ENCODE measurements at places on chromosomes 7 and 10.

GRCh38 chr10:88377510-88377909 lies 205.6 kb downstream of the RNLS start:
- no peak for DNase-seq

- no peak for DNase-seq
These were observed 101.6 kb upstream of the PLXNA4 start for GRCh38 chr7:132677918-132678317.

DNA sequence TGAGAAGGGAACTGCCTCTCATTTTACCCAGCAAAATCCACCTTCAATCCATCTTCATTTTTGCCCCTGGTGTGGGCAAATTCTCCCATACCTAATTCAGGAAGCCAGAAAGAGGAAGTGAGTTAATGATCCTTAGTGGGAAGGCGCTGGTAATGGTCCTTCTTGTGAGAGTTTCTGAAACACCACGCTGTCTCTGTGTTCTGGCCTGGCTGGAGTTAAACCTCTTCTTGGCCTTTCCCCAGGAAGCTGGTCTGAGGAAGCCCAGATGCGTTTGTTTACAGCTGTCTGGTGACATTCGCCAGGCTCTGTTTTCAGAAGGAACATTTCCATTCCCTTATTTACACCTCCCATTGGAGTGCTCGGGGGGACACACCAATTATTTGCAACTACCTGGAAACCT lies 24.3 kb downstream of the HTRA1 start:
- DNase-seq = no peak

DNA sequence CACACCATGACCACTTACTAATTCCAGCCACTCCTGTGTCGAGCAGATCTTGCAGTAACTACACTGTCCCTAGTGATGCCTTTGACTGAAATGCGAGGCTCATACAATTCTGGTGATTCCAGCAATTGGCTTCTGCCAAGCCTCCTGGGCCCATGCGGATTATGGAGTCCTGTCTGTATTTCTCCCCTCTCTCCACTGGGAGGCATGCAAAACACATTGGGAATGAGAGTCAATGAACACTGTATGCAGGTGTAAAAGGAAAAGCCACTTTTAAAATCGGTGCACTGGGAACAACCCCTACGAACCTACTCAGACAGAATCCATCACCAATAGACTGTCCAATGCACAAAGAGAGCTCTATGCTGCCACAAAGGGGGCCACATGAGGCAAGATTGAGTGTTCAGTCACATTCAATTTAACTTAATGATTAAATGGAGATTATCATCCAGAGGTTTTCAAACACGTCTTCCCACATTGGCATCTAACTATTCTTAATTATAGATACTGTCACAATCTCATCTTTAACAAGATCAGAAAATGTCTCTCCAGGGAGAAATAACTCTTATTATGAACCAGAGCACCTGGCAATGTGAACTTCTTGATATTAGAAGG lies 550.6 kb downstream of the GLRX3 start:
- no peak for DNase-seq

DNA sequence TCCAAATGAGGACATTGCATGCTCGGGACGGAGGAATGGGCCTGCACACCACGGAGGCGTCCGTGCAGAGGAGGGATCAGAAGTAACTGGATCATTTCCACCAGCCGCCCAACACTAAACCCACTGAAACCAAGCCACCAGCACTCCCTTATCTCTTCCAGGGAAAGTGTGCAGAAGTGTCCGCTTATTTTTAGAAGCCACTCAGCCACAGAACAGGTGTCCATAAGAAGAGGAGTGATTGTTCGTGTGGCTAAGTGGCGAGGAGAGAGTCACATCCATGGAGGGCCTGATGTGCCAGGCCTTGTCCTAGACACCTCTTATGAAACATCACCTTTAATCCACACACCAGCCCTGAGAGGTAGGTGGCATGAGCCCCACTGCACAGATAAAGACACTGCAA lies 407.9 kb upstream of the NPVF start:
- DNase-seq = no peak

DNA sequence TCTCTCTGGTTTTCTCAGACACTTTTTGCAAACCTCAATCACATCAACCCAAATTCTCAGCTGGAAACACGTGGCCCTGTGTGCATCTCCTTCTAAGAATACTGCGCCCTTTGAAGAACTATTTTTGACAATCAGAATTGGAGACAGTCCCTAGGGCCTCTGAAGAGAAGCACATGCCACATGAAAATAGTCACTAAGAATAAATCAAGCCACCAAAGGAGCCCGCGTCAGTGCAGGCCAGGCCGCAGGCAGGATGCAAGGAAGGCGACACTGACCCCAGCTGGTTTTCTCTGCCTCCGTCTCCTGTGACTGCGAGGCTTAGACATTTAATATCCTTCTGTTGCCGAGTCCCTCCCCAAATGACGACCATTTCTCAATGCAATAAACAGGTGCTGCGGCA lies 88.0 kb upstream of the ADAM12 start:
- no peak for DNase-seq

- DNase-seq = no peak
These were observed 11.5 kb upstream of the FLNC start for GRCh38 chr7:128818694-128819093.

DNA sequence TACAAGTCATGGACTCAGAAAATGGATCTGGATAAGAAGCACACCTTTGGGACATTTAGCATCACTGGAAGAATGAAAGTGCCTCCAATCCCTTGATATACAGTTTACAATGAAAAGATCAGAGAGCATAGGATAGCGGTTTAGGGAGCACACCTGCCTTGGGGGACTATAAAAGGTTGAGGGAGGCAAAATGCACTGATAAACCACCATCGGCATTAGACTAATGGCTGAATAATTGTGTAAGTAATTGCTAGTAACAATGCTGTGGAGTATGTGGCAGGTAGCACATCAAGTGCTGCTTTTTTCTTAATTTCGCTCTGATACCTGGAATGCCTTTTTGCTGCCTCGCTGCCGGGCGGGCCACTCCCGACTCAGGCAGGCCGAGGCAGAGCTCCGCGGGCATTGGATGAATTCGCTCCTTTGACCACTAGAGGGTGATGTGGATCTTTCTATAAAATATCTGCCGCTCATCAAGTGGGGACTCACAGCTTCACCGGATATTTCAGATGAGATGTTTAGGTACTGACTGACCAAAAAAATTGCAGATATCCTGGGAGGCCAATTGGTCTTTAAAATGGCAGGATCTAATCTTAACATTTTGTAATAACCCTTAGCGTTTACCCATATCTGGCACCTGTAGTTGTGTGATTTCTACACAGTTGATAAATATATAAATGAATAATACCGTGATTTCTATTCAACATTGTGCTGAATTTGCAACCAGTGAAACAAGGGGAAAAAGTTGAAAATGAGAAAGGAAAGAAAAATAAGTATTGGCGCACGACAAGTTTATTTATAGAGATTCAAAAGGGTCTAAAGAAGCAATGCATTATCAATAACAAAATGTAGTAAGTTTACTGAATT lies 116.8 kb upstream of the PRSS1 start:
- peak; percentile 26 for DNase-seq

DNA sequence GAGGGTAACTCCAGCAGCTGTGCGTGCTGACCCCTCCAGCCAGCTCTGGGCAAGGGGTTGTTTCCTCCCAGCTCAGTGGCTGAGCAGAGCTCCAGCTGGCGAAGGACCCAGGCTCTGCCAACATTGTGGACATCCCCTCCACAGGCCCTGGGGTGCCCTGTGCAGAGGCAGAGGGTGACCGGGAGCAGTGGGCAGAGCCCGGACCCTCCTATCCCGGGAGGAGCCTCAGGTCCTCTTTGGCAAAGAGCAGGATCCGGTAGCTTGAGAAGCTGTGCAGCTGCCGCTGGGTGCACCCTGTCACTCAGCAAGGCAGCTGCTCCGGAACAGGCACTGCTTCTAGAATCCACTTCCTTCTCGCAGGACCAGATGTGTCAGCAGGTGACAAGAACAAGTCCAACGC lies 175.9 kb downstream of the EBF3 start:
- no peak for DNase-seq

GRCh38 chr10:118531105-118531852 lies 64.2 kb downstream of the PRLHR start:
- DNase-seq = no peak

GRCh38 chr10:31975157-31975765 lies 46.6 kb upstream of the ARHGAP12 start:
- DNase-seq = no peak

- DNase-seq = peak; percentile 84
These were observed at the start of gene PGAM1 for GRCh38 chr10:97425964-97426775. Gene PGAM1, plus strand, starts transcription at chr10:97426191. Its CDS starts 117 bp downstream, at chr10:97426308.

GRCh38 chr7:98214811-98215321 lies 3.6 kb downstream of the BHLHA15 start:
- no peak for DNase-seq

DNA sequence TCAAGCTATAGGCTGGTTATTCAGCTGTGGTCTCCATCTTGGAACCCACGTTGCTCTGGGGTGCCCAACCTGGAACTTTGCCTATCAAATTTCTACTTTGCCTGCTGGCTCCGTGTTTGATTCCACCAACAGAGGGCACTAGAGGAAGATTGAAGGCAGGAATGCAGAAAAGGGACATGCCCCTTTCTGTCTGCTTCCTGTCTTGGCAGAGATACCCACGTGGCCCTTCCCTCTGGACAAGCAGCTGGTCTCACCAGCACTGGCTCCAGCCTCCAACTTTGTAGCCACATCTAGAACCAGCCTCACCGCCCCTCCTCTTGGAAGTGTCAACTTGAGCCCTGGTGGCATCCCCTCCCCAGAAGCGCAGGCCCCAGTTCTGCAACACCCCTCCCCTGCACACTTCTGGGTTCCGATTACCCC lies 52.1 kb upstream of the ZNF438 start:
- DNase-seq = peak; percentile 5

GRCh38 chr7:8965177-8965576 lies 531.8 kb downstream of the NXPH1 start:
- no peak for DNase-seq

- DNase-seq = no peak
These were observed 109.1 kb downstream of the LSM5 start for GRCh38 chr7:32381024-32381601.

DNA sequence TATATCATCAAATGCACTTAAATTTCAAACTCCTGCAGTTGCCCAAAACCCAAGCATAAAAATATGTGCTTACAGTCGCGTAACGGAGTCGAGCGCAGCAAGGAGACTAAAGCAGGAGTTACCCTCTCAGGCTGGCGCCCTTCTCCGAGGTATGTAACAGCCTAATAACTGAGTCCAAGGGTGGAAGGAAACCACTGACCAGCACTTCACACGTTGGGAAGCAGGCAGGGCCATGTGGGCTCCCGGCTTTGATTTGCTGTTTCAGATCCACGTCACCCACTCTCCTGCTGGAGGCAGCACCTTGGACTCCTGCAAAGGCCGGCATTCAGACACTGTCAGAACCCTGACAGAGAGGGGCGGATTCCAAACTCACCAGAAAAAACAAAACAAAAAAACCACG lies 123.8 kb downstream of the DIP2C start:
- no peak for DNase-seq

DNA sequence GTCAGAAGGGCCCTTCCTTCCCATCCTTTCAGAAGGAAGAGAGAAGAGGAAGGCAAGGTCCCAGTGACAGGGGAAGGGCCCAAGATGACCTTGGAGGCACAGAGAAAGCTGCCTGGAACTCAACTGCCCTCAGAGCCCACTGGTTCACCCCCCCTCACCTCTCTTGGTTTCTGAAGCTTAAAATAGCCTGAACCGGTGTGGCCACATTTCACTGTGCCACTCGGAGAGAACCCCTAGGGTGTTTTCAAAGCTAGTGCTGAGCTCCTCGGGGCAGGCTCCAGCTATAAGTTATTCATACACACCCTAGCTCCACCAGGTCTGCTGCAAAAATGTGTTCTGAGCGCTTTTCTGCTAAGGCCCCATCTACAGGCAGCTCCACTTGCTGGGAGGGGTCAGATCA lies 60.9 kb upstream of the ADRB1 start:
- no peak for DNase-seq

All from activated naive CD4-positive, alpha-beta T cell (primary cell).